ENCODE measurements at places on chromosomes 11 and 22. TPM values are rescaled to one million over a fixed set of nuclear protein-coding genes. Genes with fewer than 3 reads are reported as not detected.

CYB5R3 gene
- total RNA-seq: 134 TPM

RAB39A gene
- total RNA-seq: 2.4 TPM

KDM4D gene
- total RNA-seq: 1.2 TPM

MMP12 gene
- total RNA-seq: not detected

SIDT2 gene
- 121 TPM for total RNA-seq

MMP1 gene
- not detected for total RNA-seq

BCO2 gene
- total RNA-seq: 5.1 TPM

HNRNPUL2 gene
- total RNA-seq: 29.1 TPM

CHADL gene
- 32.0 TPM for total RNA-seq

SCUBE2 gene
- 5.2 TPM for total RNA-seq

FOLH1 gene
- total RNA-seq: 7.2 TPM

XKR3 gene
- total RNA-seq: not detected

HEPN1 gene
- total RNA-seq: not detected

GRCh38 chr11:130918081-130918480, 1.8 kb upstream of the SNX19 start:
- H3K4me3 ChIP-seq: no peak overlapping the region
- H3K4me1 ChIP-seq: peaks cover 8% of the 10 kb centered on the region
- DNase-seq: no peak
- no peaks in the 10 kb centered on the region for H3K36me3 ChIP-seq

DNA sequence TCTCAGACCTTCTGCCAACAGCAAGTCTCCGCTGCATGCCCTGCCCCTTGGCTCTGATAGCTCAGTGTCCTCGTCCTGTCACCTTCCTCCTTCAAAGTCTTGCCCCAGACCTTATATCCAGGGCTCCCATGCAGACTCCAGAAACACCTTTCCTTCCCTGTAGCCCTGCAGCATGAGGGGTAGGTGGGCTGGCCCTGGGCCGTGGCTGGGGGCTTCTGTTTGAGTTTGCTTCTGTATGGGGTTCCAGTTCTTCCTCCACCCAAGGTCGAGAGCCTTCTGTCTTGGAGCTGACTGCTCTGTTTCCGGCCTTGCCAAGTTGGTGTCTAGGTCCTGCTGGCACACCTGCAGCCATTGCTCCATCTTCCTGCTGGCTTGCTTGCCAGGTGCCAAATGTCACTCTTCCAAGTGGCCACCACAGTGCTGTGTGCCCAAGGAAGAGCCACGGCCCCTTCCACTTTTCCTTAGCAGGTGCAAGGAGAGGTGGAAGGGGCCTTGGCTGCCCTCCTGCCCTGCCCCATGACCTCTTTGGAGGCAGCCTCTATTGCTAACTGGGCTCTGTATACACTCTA, 74.8 kb upstream of the NECTIN1 start:
- H3K27ac ChIP-seq: no peak overlapping the region
- H3K36me3 ChIP-seq: no peaks in the 10 kb centered on the region
- no peak for DNase-seq
- H3K27me3 ChIP-seq: no peaks in the 10 kb centered on the region

DNA sequence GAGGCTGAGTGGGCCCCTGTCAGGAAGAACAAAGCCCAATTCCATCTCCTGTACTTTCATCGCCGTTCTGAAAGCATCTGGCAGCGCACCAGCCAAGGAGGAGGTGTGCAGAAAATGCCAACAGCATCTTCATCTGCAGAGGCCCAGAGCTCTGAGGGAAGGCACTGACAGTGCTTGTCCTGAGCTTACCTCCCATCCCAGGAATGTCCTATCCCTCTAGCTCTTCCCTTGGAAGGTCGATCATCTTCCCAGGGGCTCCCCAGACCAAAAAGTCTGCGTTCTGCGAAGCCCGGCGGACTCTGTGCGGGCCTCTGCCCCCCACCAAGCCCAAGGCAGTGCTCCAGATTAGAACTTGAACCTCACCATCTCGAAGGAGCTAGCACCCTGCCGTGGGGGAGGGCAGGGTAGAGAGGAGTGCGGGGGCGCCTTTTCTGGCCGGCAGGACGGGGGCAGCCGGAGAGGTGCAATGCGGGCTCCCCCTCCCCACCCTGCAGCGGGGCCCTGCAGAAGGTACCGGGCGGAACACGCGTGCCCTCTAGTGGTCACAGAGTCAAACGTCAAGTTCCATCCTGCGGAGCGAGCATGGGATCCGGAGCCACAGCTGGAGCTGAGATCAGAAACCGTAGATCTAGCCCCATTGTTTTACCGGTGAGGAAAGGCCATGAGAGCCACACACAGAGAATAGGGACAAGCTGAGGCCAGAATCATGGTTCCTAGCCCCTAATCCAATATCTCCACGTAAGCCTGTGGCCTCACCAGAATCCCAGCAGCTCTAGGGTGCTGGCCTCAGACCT, 5.0 kb downstream of the SCN2B start:
- H3K4me3 ChIP-seq: no peak overlapping the region
- no peaks in the 10 kb centered on the region for H3K36me3 ChIP-seq
- peak; percentile 37 for DNase-seq

GRCh38 chr11:64933213-64933934, 2.3 kb downstream of the GPHA2 start:
- H3K4me1 ChIP-seq: no peaks in the 10 kb centered on the region
- H3K4me3 ChIP-seq: no peak overlapping the region
- peaks cover 74% of the 10 kb centered on the region for H3K36me3 ChIP-seq
- no peak overlapping the region for H3K27ac ChIP-seq

DNA sequence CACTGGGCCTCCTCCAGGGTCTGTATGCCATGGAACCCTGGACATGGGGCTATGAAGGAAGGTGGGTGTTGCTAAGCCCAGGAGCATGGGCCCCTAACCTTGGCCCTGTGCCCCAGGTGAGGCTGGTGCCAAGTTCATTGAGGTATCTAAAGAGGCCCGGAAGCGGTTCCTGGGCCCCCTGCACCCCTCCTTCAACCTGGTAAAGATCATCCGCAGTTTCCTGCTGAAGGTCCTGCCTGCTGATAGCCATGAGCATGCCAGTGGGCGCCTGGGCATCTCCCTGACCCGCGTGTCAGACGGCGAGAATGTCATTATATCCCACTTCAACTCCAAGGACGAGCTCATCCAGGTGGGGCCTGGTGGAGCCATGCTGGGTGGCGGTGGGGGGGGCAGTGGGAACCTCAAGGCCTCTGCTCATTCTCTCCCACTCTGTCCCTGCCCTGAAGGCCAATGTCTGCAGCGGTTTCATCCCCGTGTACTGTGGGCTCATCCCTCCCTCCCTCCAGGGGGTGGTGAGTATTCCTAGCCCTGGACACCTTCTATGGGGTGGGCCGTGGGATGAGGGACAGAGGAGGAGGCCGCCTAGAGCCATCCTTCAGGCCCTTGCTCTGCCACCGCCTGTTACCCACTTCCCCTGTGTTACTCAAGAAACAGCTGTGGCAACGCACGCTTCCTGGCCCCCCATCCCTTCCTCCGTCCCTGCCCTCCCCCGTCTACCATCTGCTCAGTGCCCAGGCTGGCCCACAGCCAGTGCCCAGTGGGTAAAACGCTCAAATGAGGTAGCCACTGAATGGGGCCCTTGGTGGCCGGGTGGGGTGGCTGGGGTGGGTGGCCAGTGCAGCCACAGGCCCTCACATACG, 3.0 kb downstream of the PNPLA2 start:
- peaks cover 30% of the 10 kb centered on the region for H3K4me1 ChIP-seq
- H3K27ac ChIP-seq: no peak overlapping the region
- no peak for DNase-seq
- no peak overlapping the region for H3K4me3 ChIP-seq
- peaks cover 13% of the 10 kb centered on the region for H3K27me3 ChIP-seq
- peaks cover 46% of the 10 kb centered on the region for H3K36me3 ChIP-seq

- H3K4me3 ChIP-seq: no peak overlapping the region
- DNase-seq: no peak
- no peaks in the 10 kb centered on the region for H3K36me3 ChIP-seq
- H3K4me1 ChIP-seq: no peaks in the 10 kb centered on the region
- H3K27ac ChIP-seq: no peak overlapping the region
Measured at GRCh38 chr11:67699521-67699920, 25.1 kb upstream of the ALDH3B2 start.

DNA sequence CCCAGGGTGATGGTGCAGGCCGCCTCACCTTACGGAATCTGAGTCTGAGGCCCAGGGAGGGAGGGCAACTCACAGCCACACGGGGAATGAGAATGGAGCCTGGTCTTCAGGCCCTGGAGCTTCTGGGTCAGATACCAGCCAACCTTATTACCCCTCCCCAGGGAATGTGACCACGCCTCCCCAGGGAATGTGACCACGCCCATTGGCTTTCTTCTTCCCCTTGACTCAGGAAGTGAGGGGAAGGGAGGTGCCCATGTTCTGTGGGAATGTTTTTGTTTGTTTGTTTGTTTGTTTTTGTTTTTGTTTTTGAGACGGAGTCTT, 57.5 kb upstream of the RBFOX2 start:
- no peaks in the 10 kb centered on the region for H3K27me3 ChIP-seq
- no peak overlapping the region for H3K4me3 ChIP-seq
- no peak for DNase-seq
- no peaks in the 10 kb centered on the region for H3K36me3 ChIP-seq

DNA sequence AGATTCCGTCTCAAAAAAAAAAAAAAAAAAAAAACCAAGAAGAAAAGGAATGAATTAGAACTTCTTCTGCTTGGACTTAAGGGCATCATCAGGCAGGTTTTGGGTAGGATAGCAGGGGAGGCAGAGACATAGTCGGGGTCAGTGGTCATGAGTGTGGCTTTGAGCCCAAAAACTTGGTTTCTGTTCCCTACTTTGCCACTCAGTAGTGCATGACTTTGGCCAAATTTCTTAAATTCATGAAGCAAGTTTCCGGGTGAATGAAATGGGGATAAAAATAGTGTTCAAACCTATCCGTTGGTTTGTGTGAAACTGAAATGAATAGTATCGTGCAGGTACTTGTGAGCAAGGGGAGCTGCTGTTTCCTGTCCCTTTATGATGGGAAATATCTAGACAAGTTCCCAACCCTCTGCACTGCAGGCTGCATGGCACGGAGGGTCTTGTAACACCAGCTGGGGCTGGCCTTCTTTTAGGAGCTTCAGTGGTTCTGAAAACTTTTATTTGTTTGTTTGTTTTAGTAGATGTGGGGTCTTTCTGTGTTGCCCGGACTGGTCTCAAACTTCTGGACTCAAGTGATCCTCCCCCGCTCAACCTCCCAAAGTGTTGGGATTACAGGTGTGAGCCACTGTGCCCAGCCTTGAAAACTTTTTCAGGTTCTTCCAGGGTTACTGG, 18.4 kb downstream of the NEAT1 start:
- H3K27me3 ChIP-seq: no peaks in the 10 kb centered on the region
- peak overlapping the region; percentile 79 for H3K27ac ChIP-seq
- peak; percentile 9 for DNase-seq
- H3K4me3 ChIP-seq: no peak overlapping the region

- no peak overlapping the region for H3K27ac ChIP-seq
- DNase-seq: no peak
- no peak overlapping the region for H3K4me3 ChIP-seq
- no peaks in the 10 kb centered on the region for H3K4me1 ChIP-seq
- H3K27me3 ChIP-seq: no peaks in the 10 kb centered on the region
- no peaks in the 10 kb centered on the region for H3K36me3 ChIP-seq
Measured at GRCh38 chr22:47548953-47549740, 786.7 kb downstream of the TBC1D22A start.

DNA sequence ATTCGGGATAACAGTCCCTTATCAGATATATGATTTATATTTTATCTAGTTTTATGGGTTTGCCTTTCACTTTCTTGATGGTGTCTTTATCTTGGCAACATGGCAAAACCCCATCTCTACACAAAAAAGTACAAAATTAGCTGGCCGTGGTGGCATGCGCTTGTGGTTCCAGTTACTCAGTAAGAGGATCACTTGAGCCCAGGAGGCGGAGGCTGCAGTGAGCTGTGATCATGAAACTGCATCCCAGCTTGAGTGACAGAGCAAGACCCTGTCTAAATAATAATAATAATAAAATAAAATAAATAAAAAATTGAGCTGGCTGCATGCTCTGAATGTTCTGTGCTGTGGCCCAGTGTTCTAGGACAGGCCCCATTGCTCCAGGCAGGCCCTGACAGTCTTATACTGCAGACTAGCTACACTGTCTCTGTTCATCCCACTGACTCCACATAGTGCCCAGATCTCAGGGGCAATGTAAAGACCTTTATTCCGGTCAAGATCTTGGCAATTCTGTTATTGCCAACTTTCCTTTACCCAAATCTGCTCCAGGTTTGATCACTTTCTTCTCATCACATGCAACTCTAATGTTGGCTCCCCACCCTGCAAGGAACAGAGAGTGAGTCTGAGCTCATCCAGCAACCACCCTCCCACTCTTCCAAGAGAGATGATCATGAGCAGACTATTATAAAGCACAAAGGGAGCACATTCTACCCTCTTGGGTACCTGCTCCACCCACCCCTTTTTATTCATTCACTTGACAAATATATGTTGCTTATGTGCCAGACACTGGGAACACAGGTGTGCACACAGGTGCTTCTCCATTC, 8.8 kb downstream of the HSPA8 start:
- no peaks in the 10 kb centered on the region for H3K27me3 ChIP-seq
- no peak for DNase-seq
- peaks cover 3% of the 10 kb centered on the region for H3K36me3 ChIP-seq
- peaks cover 6% of the 10 kb centered on the region for H3K4me1 ChIP-seq

GRCh38 chr11:95989076-95989605, 65.2 kb upstream of the MTMR2 start:
- H3K4me1 ChIP-seq: peaks cover 22% of the 10 kb centered on the region
- H3K36me3 ChIP-seq: peaks cover 18% of the 10 kb centered on the region
- H3K4me3 ChIP-seq: no peak overlapping the region
- no peak for DNase-seq

DNA sequence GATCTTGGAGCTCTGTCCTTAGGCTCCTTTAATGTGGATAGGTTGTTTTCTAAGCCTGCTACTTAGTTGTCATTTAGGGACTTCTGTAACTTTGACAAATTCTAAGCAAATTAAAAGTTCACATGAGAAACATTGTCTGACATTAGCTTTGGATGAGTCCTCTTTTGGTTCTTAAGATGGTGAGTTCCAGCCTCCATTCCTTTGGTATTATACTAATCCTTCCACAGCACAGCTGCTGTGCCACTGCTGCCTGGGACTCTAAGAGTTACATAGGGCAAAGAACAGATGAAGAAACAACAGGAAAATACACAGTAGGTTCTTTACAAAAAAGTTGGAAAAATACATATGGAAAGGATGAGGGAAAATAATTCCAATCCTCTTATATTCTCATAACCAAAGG, 25.3 kb upstream of the PIK3C2A start:
- H3K4me3 ChIP-seq: no peak overlapping the region
- no peaks in the 10 kb centered on the region for H3K36me3 ChIP-seq
- no peak overlapping the region for H3K27ac ChIP-seq

- H3K36me3 ChIP-seq: no peaks in the 10 kb centered on the region
- H3K27me3 ChIP-seq: no peaks in the 10 kb centered on the region
- H3K4me1 ChIP-seq: peaks cover 15% of the 10 kb centered on the region
- DNase-seq: peak; percentile 66
- peak overlapping the region; percentile 14 for H3K4me3 ChIP-seq
Measured at GRCh38 chr22:45317551-45318167, 7.9 kb downstream of the FAM118A start.

GRCh38 chr11:10076458-10077141, 217.4 kb downstream of the SBF2 start:
- no peak for DNase-seq
- H3K27me3 ChIP-seq: no peaks in the 10 kb centered on the region
- no peak overlapping the region for H3K4me3 ChIP-seq
- no peaks in the 10 kb centered on the region for H3K4me1 ChIP-seq
- no peaks in the 10 kb centered on the region for H3K36me3 ChIP-seq
- H3K27ac ChIP-seq: no peak overlapping the region

Measured in tibial nerve (tissue), 4 donors.